ENCODE measurements at places on chromosomes 3 and 15.

- no peak for DNase-seq
Observed at GRCh38 chr3:71805199-71805598, 20.3 kb upstream of the PROK2 start.

DNA sequence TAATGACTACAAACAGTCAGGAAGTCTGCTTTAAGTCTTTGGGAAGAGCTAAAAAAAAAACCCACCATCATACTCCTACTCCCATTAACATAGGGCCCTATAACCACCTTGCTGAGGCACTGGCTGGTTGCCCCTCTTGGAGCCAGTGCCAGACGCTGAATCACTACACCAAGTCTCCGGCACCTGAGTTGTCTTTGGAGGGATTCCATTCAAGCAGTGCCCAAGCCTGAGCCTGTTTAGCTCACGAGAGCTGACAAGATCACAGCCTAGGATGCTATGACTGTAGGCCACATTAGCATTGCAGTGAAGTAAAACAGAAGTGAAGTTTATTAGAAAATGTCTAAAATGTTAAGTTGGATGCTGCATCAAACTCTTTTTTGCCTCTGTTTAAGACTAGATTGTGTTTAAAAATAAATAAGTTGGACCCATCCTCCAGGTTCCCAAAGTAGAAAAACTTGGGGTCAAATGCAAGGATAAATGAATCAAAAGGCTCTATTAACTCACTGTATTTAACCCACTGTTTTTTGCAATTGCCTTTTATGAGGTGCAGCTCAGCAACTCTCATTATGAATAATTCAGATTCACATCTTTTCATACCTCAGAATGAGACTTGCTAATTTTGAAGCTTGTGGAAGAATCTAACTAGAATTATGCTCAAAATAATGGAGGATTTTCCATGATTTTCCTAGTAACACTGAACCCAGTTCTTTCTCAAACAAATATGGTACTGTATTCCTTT lies 461.9 kb downstream of the FOXP1 start:
- no peak for DNase-seq

GRCh38 chr15:77975332-77976094 lies 102.0 kb downstream of the TBC1D2B start:
- no peak for DNase-seq

DNA sequence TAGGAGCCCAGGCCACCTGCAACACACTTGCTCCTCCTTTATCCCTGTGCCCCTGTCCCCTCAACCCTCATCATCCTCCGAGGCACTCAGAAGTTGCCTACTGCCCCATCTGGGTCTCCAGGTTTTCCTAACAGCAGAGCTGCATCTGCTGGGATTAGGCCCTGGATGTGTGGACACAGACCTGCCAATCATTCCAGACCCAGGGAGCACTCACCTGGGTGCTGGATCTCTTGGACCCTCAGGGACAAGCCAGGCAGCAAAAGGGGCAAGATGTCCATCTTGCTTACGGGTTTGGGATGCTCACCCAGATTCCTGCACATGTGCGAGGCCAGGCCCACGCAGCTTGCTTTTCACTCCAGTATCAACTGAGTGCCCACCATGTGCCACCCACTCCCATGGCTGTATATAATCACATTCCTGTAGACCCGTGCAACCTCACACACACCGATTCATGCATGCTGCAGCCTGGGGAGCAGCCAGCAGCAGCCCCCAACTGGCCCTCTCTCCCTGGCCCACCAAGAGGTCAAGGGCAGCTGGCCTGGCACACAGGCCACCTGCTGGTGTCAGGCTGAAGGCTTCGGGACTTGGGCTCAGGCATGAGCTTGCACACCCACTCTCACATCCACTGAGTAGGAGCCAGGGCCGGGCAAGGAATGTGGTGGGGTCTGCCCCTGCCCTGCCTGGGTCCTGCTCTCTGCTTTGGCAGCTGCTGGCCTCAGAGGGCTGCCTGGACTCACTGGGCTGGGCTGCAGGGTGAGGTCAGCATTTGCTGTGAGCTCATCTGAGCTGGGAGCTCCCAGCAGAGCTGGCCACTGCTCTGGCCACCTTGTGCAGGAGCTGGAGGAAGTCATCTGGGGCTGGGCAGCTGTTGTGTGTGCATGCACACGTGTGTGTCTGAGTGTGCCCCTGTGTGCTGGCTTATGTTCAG lies 14.9 kb downstream of the PRKCD start:
- no peak for DNase-seq

DNA sequence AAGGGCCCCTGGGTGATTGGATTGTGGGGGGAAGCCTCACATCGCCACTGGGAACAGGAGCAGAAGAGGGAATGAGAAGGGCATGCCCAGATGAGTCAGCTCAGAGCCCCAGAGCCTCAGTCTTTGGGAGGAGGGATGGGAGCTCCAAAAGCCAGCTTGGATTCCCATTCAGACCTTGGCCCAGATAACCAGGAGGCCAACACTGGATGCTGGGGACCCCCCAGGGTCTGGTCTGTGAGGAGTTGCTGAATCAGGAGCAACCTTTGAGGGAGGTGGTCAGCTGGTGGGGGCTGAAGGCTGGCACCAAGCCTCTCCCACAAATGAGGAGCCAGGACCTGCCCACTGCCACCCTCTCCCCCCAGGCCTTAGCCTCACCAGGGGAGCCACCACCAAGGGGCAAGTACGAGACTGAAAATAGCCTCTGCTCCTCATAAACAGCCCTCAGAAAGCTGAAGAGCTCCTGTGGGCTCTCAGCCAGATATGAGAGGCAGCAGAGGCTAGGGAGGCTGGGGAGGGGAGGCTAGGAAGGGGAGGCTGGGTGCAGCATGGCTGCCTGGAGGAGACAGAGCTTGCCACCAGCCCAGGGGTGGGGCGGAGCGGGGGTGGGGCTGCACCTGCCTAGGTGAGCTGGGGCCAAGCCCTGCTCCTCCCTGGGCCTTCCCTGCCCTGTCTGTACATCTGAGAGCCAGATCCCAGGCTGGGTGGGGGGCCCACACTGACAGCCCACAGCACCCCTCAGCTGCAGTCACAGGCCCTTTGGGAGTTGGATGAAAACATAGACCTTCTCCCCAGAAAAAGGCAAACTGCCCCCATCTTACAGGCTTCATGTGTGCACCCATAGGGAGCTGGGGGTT lies 99.8 kb downstream of the SEC22A start:
- no peak for DNase-seq

DNA sequence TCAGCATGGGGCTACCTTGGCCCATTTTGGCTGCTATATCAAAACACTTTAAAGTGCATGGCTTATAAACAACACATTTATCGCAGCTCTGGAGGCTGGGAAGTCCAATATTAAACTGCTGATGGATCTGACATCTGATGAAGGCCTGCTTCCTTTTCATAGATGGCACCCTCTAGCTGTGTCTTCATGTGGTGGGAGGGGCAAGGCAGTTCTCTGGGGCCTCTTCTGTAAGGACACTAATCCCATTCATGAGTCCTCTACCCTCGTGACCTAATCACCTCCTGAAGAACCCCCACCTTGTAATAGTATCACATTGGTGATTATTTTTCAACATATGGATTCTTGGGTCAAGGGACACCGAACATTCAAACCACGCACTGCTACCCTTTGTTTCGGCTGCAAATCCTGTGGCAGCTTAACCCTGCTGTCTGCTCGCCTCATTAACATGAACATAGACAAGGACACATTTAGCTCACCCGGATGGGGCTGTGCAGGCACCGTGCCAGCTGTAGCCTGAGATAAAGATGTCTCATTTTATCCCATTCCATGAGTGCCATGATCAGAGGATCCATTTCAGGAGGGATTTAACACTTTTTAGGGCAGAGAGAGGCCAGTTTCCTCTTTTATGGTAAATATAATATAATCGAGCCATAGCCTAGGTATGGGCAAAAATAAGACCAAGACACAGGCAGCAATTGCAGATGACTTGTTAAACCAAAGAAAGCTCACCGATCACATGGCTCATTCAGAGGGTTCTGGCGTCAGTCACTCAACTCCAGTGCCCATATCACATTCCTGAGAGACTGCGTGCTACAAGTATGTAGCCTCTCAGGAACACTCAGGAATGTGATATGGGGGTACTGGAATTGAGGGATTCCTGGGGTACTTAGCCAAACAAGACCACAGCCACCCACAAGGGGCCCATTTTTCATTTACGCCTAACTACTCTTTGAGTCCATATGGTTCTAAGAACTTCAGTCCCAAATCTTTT lies 251.1 kb upstream of the ST8SIA2 start:
- DNase-seq, result no peak

DNA sequence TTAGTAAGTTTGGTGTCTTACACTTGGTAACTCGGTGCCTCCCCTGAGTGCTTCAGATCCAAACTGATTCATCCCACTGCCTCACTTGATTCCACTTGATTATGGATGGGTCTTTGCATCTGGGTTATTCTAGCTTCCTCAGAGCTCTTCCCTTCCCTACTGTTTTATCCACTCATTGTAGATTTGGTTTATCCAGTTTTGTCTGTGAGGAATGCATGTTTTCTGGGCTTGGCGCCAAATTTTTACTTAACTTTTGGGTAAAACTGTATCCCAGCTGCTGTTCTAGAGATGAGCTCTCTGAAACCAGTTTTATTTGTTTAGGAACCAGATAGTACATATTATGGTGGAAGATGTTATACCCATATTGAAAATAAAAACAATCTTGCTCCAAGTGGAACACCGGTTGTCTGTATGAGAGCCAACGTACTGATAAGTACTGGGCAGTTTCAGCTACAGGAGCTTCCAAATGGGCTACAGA lies 20.9 kb downstream of the RAD54L2 start:
- peak; percentile 31 for DNase-seq

GRCh38 chr3:27571345-27571744 lies 87.2 kb upstream of the SLC4A7 start:
- DNase-seq, result no peak

- no peak for DNase-seq
Observed at GRCh38 chr15:44676676-44677075, 13.2 kb upstream of the SPG11 start.

GRCh38 chr3:150090006-150090405 lies 119.3 kb upstream of the PFN2 start:
- DNase-seq, result no peak

- no peak for DNase-seq
Observed at GRCh38 chr15:27254055-27254454, 283.1 kb downstream of the GABRG3 start.

- no peak for DNase-seq
Observed at GRCh38 chr3:170792471-170792870, 77.5 kb downstream of the RPL22L1 start.

DNA sequence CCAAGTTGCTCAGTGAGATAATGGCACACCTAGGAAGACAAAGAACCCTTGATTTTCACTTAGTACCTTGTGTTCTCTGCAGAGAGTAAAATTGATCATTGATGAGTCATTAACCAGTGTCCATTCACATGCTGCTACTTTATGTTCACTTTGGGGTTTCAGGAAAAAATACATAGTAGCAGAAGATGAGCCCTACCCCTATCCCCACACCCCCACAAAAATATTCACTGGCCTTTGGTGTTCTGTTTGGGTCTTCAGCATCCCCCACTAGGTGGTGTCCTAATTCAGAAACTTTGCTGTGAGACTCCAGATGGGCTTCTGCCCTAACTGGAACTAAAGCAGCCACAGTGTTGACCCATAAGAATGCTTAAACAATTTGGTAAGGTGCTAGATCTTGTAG lies 178.8 kb downstream of the KLHL25 start:
- DNase-seq, result peak; percentile 63

GRCh38 chr15:62164396-62165103 lies 535 bp downstream of the C2CD4B start:
- no peak for DNase-seq

Data from NCI-H524 (cell line).